Right lobe of liver (tissue), 6 donors: ENCODE measurements at places on chromosomes 11 and 22. TPM values are rescaled to one million over a fixed set of nuclear protein-coding genes. Genes with fewer than 3 reads are reported as not detected.

OVOL1 gene
- total RNA-seq = not detected

RNF169 gene
- total RNA-seq = 7.6 TPM

CYP2D6 gene
- total RNA-seq = 274 TPM

OR10D3 gene
- total RNA-seq = not detected

PDGFD gene
- total RNA-seq = 1.0 TPM

NRGN gene
- 2.2 TPM for total RNA-seq

MPZL3 gene
- 2.7 TPM for total RNA-seq

MMP13 gene
- total RNA-seq = not detected

LPXN gene
- 7.1 TPM for total RNA-seq

MS4A3 gene
- total RNA-seq = not detected

RASSF10 gene
- total RNA-seq = not detected

MS4A6E gene
- not detected for total RNA-seq

MGAT3 gene
- total RNA-seq = 0.38 TPM

DNA sequence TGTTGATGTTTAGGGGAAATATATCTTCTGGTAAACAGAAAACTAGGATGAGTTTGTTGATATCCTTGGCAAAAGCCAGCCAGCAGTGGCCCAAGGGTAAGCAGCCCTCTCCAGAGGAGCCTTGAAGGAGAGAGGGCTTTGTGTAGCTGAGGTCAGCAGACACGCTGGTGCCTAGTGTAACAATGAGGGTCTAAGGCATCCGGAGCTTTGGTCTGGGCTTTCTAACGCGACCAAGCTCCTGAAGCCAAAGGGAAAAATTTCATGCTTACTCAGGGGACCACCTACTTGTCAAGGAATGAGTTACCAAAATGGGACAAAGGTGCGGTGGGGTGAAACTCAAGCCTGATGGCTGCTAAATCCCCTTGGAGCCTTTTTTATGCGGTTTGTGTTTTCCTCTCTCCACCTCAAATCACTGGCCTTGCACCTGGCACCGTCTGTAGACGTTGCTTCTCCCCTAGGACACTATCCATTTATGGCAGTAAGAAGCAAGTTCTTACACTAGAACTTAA is 134.9 kb downstream of the DBX1 start:
- no peak for DNase-seq

DNA sequence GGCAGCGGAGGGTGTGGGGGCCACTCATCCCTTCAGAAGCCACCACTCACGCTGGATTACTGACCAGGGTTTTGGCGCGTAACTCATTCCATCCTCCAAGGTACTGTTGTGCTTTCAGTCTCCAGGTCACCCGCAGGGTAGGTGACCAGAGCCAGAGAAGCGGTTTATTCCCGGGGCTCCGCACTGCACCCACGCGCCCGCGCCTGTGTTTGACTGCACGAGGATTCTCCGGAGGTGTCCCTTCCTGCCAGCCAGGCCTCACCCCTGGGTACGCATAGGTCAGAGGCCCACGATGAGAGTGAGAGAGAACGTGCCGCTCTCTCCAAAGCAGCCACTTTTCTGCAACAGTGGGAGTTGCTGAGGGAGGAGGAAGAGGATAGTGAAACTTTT is 55.5 kb downstream of the TRAF6 start:
- no peak for DNase-seq

- no peak for DNase-seq
These were observed 76.6 kb downstream of the WT1 start for GRCh38 chr11:32358729-32359128.

GRCh38 chr11:6388748-6389147 is 1.5 kb upstream of the SMPD1 start:
- DNase-seq = no peak

DNA sequence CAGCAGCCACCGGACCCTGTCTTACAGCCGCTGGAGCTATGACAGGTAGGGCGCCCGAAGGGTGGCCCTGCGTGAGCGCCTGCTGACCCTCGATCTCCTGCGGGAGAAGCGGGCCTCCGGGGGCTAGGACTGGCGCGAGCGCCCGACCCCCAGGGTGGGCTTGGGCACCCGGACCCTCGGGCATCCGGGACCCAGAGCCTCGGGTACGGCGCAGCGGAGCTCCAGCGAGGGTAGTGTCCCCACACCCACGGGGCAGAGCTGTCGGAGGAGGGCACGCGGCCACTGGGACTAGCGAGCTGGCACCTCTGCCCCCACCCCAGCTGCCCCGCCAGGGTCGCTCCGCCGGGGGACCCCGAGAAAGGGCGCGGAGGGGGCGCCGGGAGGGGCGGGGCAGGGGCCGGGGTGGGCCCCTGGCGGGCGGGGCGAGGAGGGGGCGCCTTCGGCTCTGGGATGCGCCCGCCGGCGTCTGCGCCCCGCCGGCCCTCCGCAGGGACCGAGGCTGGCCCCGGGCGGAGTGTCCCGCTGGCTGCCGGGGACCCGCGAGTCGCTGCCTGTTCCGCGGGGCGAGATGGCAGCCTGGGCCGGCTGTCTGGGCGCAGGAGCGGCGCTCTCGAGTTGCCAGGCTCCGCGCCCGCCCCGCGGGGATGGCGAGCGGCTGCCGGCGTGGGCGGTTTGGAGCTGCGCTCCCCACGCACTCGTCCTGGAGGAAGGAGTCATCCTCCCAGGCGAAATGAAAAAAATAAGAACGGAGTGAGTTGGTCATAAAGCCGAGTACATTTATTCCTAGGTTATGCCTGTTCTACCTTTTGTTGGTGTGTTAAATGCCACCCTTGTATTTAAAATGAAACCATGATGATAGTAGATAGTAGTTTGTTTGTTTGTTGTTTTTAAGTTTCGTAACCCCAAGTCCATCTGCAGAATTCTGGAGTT is 32.4 kb downstream of the EIF3F start:
- DNase-seq = no peak

GRCh38 chr22:29316141-29316828 is 788 bp upstream of the RASL10A start:
- peak; percentile 35 for DNase-seq

GRCh38 chr11:72762641-72763304 is 10.6 kb upstream of the ARAP1 start:
- DNase-seq = no peak

DNA sequence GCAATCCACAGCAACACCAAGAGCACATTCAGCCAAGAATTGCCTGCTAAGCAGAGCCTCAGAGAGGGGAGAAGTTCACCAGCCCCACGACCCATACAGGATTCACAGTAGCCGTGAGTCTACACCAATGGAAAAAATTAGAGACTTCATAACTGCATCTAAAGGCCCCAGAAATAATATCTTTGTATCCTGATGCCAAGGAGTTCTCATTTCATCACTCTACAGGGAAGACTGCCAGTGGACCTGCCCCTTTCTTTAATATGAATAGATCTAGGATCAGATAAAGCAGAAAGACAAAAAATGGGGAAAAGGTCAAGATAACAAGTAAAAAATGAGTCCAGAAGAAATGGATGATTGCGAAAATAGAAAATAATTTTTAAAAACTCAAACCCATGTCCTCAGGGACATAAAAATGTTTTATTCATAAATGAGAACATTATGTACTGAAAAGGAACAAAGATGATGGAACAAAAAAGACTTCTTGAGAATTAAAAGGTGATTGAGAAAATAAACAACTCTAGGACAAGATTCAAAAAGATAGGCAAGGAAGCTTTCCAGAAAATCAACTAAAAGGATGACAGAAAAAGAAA is 9.5 kb downstream of the APOL3 start:
- DNase-seq = no peak

GRCh38 chr11:35945137-35945518 is 1.3 kb downstream of the LDLRAD3 start:
- DNase-seq = no peak

DNA sequence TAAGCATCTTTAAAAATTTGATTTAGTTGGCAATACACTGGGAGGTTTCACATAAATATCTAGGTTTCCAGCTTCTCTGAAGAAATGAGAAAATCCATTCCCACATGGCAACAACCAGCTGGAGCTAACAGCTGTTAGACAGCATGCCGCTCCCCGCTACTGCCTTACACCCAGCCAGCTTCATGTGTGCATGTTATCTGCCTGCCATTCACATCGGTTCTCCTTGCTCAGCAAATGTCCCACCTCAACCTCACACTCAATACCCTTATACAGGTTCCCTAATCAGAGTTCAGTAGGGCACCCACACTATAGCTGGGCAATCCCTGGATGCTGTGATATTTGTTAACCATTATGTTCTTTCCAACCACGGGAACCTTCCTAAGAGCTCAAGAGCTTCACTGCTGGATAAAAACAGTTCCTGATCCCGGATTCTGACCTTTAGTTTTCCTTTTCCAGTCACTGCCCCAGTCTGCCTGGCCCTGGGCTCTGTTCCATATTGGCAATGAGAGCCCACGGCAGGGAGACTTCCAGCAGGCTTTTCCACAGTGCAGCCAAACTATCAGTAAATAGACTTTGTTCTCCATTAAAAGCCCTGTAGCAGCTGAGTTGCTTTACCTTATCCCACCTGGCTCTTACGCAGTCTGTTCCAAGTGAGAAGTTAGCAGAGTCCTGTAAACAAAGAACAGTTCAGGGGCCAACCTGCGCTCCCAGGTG is 8.6 kb downstream of the RPUSD4 start:
- DNase-seq = peak; percentile 80

- DNase-seq = no peak
These were observed 64.1 kb upstream of the CARD18 start for GRCh38 chr11:105203569-105204240.

DNA sequence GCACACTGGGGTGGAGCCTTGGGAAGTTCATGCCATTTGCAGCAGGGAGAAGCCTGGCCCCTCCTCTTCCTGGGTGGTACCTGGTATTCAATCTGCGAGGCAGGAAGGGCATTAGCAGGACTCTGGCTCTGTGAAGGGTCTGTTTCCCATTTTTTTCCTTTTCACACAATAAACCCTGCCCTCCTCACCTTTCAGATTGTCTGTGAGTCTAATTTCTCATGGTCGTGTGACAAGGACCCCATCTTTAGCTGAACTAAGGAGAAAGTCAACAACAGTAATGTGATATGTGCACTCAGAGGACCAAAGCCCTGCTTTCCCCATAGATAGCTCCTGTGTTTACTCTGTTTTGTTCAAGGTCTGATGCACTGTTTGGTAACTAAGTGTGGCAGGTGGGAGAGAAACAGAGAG is 26.6 kb upstream of the CASP4 start:
- DNase-seq = no peak

DNA sequence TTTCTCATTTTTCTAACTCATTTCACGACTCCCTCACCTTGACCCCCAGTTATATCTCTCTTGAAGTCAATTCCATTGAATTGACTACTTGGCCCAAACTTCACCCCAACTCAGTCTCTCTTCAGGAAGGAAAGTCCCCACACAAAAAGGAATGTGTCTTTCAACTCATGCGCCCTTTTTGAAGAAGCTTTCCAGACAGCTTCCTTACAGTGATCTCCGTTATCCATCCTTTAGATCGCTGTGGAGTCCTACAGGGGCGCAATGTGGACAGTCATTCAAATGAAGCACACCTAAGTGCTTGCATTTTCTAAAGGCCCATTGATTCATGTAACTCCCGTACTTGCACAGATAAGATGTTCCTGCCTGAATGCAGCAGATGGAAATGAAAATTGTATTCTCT is 101.1 kb upstream of the VPREB1 start:
- DNase-seq = no peak

GRCh38 chr22:18000441-18001039 is 23.8 kb downstream of the MICAL3 start:
- DNase-seq = peak; percentile 59

GRCh38 chr22:40238425-40239344 is 61.0 kb downstream of the TNRC6B start:
- no peak for DNase-seq

DNA sequence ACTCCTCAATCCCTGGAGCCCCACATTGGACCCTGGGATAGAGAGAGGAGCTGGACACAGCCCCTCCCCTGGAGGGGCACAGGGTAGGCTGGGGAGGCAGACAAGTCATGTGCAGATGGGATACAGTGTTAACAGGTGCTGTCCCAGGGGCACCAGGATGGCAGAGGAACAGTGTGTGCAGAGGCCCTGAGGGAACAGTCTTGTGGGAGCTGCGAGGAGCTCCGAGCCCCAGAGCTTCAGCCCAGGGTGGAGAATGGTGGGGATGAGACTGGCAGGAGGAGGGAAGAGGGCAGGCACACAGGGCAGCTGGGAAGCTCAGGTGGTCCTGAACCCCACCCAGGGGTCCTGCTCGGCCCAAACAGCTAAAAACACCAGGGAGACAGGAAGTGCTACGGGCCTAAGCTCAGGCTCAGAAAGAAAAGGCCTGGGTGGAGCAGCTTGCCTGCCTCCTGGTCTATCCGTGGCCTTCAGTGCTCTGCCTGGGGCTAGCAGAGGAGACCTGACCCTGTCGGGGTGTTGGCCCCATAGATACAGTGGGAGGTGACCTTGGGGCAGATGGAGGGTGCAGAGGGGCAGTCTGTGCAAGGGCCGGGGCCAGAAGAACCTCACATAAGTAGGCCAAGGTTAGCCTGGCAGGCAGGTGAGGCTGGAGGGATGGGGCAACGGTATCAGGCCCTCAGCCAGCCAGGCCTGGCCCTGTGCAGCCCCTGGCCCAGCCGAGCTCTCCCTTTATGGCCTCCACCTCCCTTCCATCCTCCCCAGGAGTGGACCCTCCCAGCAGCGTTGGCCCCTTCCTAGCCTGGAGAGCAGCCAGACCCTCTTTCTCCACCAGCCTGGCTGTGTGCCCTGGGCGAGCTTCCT is 15.4 kb downstream of the CAPN5 start:
- DNase-seq = peak; percentile 54
